ENCODE measurements at places on chromosomes 6 and 20.

DNA sequence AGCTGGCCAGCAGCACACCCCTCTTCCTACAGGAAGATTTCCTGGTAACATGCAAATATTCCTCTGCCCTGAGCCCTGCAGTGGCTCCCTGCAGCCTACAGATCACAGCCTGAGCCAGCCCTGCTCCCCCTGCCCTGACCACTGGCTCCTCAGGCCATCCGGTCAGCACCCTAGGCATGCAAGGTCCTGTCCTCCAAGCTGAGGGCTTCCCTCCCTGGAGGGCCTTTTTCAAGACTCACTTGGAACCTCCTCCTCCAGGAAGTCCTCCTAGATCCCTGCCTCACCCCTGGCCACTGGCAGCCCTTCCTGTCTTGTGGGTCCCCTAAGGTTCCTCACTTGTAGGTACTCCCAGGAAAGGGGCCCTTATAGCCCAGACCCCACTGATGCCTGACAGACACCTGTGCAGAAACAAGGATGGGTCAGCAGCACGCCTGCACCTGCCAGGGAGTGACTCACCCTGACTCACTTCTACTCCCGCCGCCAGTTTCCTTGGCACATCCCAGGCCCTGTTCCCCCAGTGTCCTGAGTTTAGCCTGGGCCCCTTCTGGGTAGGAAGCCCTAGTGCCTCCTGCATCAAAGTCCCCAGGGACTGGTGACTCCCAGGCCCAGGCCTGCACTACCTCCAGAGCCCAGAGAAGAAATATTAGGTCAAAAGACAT is 3.2 kb downstream of the SLC4A11 start:
- peak; percentile 72 for DNase-seq

DNA sequence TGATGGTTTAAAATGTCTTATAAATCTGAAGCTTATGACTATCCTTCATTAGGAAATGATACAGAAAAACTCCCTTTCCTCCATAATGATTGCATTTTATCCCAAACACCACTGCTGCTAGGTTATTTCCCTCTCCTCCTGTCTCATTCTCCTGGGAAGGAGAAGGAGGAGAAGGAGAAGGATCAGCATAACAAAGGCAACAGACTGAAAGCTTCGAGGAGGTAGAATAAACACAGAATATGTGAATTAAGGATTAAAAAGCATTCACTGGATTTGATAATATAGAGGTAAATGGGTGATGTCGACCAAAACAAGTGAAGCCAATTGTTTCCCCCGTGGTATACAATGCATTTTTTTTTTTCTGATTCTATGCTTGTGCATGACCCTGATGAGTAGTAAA is 82.0 kb downstream of the WASF1 start:
- DNase-seq, result no peak

GRCh38 chr6:96116674-96117073 is 100.9 kb downstream of the FUT9 start:
- no peak for DNase-seq

GRCh38 chr6:164098857-164099267 is 684.3 kb downstream of the QKI start:
- no peak for DNase-seq

DNA sequence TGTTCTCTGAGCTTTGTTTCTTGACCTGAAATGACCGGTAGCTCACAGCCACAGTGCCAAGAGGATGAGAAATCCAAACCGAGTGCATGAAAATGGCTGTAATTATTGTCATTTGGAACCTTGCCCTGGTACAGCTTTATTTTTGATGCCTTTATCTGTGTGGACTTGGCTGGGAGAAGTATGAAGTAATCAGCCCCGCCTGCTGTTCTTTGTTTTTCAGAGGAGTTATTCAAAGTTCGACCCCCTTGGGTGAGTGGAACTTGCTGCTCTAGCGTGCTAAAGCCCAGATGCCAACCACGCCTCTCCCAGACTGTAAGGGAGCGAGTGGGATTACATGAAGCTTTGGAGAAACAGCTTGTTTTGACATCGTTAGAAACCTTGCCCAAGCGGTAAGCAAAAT is 48.3 kb downstream of the ECT2L start:
- no peak for DNase-seq

- no peak for DNase-seq
Observed at GRCh38 chr6:79640146-79641111, 9.3 kb downstream of the SH3BGRL2 start.

DNA sequence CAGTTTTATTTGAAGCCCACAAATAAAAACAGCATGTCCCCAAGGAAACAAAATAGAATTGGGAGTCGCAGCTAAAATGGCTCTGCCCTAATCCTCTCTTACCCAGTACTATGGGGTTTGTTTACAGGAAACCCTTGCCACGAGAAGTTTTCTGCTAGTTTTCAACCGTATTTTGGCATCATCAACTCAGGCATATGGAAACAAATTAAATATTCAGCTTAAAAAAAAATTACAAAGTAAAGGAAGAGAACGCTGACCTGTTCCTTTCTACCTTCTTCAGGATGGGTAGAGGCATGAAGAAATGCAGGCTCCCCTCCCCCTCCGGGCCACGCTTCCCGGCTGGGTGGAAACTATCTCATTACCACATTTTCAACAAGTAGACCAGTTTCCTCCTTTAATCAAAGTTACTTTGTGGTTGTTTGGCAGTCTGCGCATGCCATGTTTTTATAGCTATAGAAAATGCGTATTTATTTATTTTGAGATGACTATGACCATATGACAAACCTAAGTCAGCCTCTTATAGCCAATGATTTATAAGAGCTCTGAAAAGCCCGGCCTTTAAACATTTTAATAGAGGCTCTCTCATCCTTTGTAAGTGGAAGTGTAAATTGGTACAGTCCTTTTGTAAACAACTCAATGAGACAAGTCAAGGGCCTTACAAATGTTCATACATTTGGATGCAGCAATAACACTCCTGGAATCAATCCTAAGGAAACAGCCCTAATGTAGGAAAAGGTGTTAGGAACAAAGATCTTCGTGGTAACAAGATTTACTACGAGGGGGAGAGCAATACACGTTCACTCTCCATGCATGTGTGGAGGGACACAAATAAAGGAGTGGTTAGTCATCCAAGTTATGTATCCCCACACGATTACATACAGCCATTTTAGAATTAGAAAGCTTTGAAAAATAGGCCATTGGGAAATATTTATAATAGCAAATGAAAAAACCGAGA is 16.1 kb upstream of the ZNF217 start:
- peak; percentile 84 for DNase-seq

- peak; percentile 38 for DNase-seq
Observed at GRCh38 chr6:4790158-4790899, 14.1 kb downstream of the CDYL start.

GRCh38 chr6:16852671-16853070 is 91.4 kb upstream of the ATXN1 start:
- no peak for DNase-seq

DNA sequence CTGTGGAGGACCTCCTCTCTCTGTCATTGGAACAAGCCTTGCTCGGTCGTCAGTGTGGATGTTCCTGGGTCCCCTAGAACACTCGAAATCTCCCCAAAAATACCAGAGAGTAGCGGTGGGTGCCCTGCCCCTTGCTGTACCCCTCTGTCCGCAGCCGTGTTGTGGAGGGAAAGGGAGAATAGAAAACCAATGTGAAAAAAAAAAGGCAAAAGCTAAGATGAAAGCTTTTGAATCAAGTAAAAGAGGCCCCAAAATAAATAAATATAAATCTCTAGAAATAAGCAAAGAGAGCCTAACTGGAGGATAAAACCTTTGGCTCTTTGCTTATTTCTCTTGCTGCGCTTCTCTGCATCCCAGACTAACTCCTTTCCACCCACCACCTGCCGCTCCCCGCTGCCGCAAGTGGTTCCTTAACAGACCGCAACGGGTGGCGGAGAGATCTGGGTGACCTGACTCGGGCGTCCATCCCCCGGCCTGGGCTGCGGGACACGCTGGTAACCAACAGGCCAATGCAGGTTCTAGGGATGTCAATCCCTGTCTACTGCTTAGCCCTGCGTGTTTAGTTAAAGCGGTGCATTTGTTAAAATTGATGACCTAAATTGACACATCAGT is 110.0 kb downstream of the GPX5 start:
- peak; percentile 11 for DNase-seq

- DNase-seq, result peak; percentile 32
Observed at GRCh38 chr6:43476746-43477145, 624 bp upstream of the TJAP1 start.

DNA sequence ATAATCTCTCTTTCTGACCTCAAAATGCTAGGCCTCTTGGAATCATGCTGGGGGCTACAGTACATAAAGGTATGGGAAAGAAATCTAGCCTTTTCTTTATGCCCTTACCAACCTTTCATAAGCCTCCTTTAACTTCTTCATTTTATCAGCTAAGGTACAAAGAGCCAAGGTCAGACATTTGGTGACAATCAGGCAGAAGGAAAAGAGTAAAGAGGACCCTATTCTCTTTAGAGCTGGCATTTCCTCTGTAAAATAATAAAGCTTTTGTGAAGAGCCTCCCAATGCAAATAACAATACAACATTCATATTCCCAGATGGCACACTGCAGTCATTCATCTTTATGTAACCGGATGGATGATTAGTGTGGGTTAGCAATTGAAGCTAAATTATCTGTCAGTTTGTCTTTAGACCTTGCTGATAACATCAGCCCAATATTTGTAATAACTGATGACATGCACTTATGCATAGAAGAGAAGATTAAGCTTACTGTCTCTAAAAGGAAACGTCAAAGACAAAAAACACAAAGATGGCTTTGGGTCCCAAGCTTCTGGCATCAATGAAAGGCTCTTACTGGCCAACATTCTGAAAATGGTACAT is 163.1 kb downstream of the IBTK start:
- DNase-seq, result no peak

GRCh38 chr6:127641905-127642304 is 64.9 kb downstream of the C6orf58 start:
- peak; percentile 62 for DNase-seq

- DNase-seq, result no peak
Observed at GRCh38 chr6:135006386-135006914, 48.2 kb downstream of the HBS1L start.

DNA sequence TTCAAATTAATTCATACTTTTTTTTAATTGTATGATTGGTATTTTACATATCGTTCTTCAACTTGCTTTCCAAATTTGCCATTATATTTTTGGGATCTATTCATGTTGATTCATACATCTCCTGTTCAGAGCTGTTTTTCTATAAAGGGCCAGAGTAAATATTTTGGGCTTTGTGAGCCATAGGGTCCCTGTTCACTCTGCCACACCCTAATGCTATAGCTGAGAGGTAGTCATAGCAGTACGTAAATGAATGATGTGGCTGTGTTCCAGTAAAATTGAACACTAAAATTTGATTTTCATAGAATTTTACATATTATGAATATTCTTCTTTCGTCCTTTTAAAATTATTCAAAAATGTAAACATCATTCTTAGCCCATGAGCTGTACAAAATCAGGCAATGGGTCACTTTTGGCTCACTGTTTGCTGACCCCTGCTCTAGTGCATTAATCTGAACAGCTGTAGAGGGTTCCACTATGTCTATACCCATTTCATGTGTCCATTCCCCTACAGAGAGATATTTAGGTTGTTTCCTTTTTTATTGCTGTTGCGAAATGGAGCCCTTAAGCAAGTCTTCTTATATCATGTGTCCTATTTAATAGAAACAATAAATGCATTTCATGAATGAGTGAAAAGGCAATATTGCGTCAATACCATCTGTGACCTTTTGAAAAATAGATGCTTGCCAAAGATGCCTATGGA is 136.4 kb upstream of the SALL4 start:
- DNase-seq, result no peak

- DNase-seq, result no peak
Observed at GRCh38 chr20:59378396-59378795, 78.0 kb downstream of the EDN3 start.

- peak; percentile 46 for DNase-seq
Observed at GRCh38 chr6:130020073-130020906, 1.9 kb downstream of the L3MBTL3 start.

- no peak for DNase-seq
Observed at GRCh38 chr6:28323813-28324424, 12.0 kb downstream of the ZSCAN31 start.

GRCh38 chr6:122569230-122569771 is 40.9 kb upstream of the PKIB start:
- peak; percentile 2 for DNase-seq

DNA sequence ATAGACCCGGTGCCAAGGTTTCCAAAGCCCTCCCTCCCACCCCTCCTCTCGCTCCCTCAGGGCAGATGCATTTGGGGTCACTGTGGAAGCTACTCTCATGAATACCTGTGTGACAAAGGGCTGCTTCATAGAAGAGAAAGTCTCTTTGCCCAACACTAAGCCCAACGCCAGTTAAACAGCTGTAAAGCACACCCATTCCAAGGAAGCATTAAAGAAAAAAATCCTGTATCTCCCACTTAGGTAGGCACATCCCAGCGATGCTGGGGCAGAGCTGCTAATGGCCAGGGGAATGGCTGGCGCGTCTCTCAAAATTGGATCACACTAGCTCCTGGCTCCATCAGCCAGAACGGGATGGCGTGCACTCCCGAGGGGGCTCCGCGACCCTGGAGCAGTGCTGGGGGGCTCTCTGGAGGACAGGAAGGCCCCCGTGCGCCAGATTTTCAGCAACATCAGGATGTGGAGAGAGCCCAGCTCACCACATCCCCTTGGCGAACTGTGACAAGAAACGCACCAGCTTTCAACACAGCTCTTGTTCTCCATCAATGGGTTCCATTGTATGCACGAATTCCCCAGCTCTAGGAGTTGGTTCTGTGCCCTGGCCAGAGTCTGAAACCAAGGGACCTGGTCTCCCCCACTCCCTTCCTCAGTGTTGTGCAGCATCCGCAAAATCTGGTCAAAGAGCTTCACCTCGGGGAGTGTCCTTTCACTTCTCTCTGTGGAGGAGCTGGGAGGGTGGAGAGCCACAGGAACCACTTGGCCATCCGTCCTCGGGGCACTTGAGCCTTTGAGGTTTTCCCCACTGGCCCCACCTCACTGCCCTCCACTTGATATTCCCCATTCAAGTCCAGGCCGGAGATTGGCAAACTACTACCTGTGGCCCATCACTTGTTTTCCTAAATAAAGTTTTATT is 74.1 kb downstream of the TFAP2C start:
- DNase-seq, result no peak

DNA sequence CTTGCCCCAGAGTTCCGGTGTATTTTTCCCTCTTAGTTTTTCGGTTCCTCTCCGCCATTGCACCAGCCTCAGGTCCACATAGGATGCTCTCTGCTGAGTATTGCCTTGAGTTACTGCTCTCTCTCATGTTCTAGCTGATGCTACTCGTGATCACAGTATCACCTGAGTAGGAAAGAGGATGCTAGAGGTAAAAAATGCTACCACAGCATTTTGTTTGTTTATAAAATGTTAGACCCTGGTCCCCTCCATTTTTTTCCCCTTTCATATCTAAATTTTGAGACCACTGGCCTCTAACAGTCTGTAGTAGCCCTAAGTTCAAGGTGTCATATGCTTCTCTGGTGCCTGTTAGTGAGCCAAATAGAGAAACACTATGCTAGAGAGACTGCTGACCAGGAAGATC is 175.5 kb downstream of the OR2B2 start:
- DNase-seq, result no peak

Data from ELR (cell line).